ENCODE measurements at places on chromosomes 1 and 21.

GRCh38 chr21:16072221-16072620 is 342.4 kb downstream of the USP25 start:
- no peak for DNase-seq

DNA sequence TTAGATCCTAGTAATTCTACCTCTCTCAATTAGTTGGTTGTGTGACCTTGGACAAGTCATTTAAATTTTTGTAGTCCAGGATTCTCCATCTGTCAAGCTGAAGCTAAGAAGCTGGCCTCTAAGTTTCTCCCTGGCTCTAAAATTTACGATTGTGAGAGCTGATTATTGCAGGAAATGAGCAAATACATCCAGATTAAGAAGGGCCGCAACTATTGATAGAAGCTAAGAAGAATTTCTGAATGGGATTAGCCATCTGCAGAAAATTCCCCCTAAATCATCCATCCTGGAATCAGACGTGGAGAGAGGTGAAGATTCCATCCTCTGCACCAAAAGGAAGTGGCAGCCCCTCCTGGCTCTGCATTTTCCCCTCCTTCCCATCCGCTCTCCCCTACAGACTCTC is 55.0 kb downstream of the HIVEP3 start:
- no peak for DNase-seq

DNA sequence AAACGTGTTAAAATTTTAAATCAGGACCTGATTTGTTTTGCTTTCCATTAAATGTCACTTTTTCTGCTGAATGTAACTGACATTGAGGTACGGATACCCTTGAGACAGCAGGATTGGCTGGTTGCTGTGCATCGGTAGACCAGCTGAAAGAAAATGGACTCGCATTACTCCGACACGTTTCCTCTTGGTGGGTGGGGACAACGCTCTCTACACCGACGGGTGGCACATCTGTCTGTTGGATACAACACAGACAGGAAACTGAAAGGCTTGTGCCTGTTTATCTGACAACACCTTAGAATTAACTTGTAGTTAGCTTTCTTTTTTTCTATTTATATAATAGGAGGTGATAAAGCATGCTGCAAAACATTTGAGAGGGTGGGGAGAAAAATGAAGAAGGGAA is 19.4 kb downstream of the PRPF38A start:
- no peak for DNase-seq

DNA sequence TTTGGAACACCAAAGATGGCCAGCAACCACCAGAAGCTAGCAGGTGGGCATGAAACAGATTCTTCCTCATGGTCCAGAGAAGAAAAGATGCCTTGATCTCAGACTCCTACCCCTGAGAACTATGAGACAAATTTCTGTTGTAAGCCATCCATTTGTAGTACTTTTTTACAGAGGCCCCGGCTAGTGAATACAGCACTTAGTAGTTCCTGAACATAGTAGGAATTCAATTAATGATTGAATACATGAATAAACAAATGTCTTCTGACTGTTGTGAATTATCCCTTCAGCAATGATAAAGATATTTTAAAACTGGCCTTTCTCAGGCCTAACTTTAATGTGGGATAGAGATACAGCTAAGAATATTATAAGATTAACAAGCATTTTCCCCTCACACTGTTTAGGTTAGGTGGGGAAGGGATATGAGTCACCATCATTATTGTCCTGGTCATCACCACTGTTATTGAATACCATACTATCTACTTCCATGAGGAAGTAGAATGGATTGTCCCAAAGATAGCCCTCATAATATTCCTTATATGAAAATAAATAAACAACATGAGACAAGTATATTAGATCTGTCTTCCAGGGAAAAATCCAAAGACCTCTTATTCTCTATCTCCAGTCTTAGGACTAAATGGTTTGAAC is 51.4 kb downstream of the ADCY10 start:
- no peak for DNase-seq

DNA sequence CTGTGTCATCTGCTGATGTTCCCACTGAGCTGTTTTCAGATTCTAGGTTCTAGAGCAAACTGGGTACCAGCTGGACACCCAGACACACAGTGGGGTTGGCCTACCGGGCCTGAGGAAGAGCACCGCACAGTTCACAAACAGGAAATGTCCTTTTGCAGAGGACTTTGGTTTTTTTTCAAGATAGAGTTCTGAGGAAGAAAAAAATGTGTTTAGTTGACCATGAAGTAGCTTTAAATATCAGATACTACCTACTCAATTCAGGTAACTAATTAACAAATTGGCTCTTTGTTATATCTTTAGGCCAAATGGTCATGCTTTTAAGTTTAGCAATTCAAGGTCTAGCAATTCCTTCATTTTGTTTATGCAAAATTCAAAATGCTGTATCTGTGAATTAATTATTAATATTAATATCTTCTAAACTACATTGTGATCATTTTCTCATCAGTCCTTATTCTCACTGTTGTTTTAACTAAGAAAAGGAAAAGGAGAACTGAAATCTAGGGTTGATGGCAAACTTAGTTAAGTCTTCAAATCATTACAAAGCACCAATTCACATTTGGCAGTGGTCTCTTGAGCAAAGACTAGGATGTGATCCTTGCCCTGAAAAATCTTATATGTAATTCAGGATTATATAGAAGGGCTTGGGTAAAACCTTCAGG is 17.2 kb upstream of the NCF2 start:
- no peak for DNase-seq

GRCh38 chr1:185463433-185463832 is 146.4 kb upstream of the IVNS1ABP start:
- DNase-seq = no peak

DNA sequence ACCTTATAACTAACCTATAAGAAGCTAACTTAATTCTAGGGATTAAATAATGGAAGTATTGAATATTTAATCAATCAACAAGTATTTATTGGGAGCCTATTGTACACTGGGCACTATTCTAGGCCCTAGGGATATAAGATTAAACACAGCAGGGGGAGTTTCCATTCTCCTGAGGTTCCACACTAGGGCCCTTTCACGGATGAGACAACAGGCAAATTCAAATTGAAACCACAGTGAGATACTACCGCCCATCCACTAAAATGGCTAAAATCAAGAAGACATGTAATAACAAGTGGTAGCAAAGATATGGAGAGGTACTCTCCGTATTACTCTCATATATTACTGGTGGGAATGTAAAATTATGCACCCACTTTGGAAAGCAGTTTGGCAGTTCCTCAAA is 674.4 kb downstream of the KIF26B start:
- DNase-seq = no peak

DNA sequence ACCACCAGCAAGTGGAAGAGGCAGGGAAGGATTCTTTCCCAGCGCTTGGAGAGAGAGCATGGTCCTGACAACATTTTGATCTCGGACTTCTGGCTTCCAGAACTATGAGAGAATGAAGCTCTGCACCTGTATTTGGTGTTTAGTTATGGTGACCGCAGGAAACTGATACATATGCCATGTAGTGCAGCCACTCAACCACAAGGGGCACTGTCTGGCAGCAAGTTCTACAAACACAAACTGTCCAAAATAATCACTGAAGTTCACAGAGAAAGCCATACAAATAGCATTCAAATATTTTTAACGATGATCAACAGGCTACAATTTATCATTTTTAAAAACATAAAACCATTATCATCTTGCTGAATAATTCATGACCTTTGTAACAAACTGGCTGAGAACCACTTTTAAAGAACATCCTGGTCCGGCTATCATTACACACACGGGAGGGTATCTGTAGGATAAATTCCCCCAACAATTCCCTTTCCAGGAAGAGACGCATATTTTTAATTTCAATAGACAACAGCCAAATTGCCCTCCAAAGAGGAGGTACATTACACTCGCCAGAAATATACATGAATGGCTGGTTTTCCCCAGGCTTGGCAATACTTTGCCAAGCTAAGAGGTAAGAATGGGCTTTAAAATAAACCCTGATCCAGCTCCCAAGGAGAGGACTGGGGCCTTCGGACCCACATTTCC is 9.2 kb upstream of the CBR3 start:
- DNase-seq = no peak

DNA sequence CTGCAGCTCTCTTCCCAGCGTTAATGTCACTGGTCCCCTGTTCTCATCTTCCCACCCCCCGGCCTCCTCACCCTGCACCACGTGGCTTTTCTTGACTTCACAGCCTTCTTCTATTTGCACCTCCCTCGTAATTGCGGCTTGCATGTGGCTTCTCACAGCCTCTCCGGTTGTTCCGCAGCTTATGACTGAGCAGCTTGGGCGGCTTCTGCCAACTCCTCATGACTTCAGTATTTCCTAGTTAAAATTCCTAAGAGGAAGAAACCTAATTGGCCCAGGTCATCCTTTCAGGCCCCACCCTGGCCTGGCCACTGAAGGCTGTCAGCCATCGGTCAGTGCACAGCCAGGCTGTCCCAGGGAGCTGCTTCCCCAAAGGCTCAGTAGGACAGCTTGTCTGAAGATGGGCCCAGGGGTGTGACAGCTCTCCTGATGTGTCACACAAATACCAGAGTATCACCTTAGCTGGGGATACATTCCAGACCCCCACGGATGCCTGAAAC is 8.6 kb upstream of the RERE start:
- DNase-seq = no peak

DNA sequence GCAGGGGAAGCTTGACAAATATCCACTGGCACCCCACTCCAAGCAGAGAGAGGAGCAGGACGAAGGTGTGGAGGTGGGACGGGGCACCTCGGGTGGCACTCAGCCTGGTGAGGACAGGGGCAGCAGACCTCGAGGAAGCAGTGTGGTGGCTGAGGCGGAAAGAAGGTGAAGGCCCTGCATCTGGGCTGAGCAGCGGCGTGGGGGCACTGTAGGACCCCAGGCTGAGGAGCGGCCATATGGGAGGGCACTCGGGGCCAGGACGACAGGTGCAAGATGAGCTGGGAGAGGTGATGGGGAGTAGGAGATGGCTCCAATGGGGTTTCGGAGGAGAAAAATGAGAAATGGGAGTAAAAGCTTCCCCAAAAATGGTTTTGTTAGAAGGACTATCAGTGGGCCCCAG is 224.9 kb downstream of the TRABD2B start:
- no peak for DNase-seq

- no peak for DNase-seq
These were observed 23.0 kb downstream of the IQGAP3 start for GRCh38 chr1:156549390-156549789.

DNA sequence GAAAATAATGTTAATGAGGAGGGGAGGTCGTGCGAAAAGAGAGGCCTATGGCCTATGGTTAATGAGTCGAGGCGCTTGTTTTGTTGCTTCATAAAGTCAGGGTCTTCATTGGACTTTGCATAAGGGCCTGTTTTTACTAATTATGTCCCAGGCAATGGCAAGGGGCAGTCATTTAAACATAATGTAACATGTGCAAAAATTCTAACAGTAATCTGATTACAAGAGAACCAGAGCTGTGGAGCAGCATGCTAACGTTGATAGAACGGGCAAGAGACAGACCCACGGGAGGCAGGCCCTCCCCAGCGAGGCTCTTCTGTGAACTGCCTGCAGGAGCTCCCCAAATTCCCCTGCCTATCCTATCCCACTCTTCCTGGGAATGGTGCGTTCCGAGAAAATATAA is 22.6 kb upstream of the CAMK1G start:
- DNase-seq = no peak

GRCh38 chr1:235940285-235940684 is 73.6 kb upstream of the LYST start:
- no peak for DNase-seq

- DNase-seq = no peak
These were observed 22.5 kb upstream of the IKBKE start for GRCh38 chr1:206447792-206448191.

- DNase-seq = no peak
These were observed 1.2 kb downstream of the PIGP start for GRCh38 chr21:37071561-37072273.

DNA sequence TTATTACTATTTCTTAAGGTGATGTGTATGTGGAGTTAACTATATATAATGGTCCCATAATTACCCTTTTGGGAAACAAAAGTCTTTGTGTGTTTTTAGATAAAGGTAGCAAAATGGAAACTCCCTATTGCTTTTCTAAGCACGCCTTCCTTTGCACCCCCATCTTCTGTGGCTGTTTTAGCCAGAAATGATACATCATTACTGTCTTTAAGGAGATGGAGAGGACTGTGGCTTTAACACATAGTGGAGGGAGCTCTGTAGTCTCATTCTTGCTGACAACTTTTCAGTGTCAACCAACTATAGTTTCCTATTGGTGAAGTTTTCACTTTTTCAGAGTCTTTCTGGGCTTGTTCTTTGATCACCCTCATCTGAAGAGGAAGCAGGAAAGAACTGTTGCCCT is 1.0 kb downstream of the APOBEC4 start:
- DNase-seq = no peak

DNA sequence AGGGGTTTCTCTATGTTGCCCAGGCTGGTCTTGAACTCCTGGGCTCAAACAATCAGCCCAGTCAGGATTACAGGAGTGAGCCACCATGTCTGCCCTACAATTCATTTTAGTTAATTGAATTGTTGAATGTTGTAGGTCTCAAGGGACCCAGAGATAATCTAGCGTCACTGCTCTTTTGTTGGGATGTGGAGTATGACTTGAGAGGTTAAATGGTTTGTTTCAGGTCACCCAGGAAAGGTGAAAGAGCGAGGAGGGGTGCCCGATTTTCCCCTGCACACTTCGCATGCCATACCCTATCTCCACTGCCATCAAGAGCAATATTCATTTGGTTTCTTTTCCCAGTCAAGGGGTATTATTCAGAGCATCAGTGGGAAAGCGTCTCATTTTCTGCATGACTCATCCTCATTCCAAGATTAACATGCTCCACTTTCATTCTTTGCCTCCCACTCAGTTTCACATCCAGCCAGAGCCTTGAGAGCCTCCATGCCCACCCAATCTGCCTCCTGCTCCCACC is 13.1 kb upstream of the SLC30A1 start:
- DNase-seq = no peak

DNA sequence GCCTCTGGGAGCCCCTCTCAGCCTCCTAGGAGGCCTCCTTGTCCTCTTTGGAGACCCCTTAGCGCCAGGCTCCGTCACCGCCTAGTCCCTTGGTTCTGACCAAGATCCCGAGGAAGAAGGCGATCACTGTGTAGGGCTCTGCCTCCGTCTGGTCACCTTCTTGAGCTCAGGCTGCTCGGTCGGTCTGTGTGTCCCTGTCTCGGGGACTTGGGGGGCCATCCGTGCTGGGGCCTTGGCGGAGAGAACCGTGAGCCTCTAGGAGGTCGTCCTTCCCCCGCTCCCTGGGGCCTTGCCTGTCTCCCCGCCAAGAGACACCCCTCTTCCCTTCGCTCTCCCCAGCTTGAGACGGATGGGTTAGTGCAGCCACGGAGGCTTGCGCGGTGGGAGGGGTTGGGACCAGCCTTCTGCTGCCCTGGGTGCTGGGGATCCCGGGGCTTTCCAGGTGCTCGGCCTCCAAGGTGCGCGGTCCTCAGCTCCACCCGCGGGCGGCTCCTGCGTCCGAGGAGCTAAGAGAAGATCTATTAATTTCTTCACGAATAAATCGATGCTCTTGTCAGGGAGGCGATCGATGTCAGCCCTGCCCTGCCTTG is 701 bp upstream of the INSRR start:
- DNase-seq = no peak
